Lower leg skin (tissue), 4 donors: ENCODE measurements at places on chromosomes 2 and 18.

DNA sequence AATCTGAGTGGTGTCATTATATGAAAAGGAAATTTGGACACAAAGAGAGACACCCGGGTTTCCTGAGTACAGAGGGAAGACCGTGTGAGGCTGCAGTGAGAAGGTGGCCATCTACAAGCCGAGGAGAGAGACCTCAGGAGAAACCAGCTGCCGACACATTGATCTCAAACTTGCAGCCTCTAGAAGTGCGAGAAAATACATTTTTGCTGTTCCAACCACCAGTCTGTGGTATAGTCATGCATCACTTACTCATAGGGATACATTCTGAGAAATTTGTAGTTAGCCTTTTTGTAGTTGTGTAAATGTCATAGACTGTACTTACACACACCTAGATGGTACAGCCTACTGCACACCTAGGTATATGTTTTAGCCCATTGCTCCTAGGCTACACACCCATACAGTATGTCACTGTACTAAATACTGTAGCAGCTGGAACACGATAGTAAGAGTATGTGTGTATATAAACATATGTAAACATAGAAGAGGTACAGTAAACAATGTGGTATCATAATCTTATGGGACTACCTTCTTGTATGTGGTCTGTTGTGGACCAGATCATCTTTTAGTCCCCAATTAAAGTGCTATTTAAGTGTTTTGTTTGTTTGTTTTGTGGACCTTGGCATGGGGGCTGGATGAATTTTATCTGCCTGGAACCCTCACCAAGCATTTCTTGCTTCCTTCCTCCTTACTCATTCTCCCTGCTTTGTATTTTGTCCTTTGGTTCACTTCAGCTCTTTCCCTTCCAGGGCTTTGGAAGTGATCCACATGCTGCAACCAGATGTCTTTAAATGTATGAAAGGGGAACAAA, 38.3 kb upstream of the SESTD1 start:
- no peak for DNase-seq

GRCh38 chr18:57915865-57916582, 112.9 kb upstream of the ATP8B1 start:
- DNase-seq, result no peak

- DNase-seq, result no peak
Observed at GRCh38 chr18:55018602-55019001, 59.3 kb upstream of the CCDC68 start.

DNA sequence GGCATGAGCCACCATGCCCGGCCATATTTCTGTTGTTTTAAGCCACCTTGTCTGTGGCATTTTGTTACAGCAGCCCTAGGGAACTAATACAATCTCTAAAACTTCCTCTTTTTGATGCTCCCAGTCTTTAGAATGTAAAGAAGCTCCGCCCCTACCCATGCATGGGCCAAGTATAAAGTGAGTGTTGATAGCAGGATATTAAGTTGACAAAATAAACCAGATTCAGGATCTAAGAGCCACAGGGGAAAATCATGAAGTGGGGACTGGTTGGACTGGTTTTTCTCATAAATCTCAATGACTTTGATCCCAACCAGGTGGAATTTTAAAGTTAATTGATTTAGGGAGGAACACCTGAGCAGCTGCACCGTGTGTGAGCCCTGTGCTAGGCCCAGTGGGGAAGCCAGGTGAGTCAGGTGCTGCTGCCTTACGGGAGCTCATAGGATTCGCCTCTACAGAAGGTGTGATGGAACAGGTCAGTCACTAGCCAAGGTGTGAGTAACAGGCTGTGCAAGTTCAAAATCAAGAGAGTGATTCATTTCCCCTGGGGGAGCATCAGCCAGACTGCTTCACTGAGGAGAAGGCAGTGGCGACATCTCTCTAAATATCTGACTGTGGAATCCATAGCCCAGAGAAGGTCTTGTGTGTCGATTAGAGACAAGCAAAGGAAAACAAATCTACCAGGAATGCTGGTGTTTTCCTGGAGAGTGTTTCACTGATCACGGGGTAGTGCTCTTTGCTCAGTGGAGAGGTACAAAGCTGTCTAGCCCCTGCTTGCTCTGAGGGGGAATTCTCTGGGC, 63.0 kb upstream of the MSH2 start:
- DNase-seq, result no peak

DNA sequence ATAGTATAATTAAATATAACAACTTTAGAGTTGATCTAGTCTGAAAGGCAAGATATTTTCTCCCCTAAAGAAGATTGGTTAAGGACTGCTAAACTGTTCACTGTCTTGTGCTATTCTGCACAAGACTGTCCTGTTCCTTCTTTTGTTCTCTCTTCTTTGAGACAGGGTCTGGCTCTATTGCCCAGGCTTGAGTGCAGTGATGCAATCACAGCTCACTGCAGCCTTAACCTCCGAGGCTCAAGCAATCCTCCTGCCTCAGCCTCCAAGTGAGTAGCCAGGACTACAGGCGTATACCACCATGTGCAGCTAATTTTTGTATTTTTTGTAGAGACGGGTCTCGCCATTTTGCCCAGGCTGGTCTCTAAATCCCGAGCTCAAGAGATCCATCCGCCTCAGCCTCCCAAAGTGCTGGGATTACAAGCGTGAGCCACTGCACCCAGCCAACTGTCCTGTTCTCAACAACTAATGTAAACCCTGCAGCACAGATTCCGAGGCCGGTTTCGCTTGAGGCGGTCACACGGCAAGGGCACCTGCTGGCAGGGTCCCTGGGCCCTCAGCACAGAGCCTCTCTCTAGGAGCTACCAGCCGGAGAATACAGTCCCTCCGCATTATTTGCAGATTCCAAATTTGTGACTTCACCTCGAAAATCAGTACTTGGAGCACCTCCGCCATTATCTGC, 16.4 kb downstream of the PXDN start:
- DNase-seq, result no peak

- DNase-seq, result no peak
Observed at GRCh38 chr2:105061560-105061959, 23.7 kb downstream of the MRPS9 start.

DNA sequence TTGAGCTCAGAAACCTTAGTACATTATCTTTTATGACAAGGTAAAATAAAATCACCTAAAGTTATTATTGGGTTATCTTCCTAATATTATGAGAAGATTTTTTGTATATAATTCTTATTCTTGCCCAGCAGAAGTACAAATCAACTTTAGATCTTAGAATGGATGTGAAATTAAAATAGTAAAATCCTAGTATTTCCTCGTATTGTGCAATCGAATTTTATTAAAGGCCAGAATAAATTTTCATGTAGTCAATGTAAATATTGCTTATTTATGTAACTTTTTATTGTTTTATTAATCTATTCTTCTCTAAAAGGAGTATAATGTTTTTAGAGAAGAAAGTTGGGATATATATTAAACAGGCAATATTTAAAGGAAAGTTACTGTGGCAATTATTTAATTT, 12.7 kb downstream of the MARS2 start:
- DNase-seq, result no peak

DNA sequence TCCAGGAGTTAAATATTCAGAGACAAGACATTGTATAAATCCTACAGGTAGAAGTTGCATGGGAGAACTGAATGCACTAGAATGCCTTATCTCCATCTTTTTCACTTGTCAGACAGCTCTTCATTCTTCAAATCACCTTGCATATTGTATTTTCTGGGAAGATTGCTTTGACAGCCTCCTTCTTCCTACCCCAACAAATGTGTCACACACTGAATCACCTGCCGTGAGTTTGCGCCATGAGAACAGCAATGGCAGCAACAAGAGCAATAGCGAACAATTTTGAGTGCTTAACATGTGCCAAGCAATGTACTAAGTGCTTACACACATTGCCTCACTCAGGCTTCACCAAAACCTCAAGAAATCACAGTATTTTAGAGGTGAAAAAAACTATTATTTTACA, 161.3 kb upstream of the REG3G start:
- DNase-seq, result no peak

DNA sequence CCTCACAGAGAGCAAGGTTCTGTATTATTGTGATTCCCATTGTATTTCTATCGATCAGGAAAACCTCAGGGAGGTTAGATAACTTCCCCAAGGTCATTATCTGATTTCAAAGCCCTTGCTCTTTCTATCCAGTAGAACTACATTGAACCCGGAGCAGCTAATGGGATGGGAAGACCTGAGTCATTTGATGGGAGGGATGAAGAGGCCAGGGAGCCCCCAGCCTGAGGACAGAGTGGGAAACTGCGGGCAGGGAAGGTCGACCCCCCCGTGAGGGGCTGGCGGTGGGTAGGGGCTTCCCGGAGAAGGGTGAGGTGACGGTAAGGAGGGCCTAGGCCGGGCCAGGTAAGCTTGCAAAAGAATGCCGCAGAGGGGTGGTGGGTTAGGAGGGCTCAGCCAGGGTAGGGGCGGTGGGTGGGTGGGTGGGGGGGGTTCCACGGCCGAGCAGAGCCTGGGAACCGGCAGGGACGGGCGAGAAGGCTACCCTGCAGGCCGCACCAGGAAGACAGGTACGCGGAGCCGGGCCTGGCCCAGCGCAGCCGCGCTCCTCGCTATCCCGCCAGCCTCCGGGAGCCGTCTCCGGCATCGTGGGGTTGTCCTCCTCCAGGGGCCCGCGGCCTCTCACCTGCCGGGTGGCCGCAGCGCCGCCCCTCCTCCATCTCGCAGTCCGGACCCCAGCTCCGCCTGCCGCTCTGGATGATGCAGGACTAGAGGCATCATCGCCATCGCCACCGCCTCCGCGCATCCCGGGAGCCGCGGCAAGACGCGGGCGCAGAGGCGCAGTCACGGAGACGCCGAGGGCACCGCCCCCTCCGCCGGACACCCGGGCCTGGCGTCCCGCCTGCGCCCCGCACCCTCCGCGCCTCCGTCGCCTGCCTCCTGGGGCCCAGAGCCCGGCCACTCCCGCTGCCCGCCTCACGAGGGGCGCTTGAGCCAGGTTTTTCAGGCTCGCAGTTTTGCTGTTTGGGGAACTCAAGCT, at the start of gene GPR75:
Gene GPR75 (minus strand): TSS at position 762 of the 976 bp plus-strand sequence. CDS start 5,211 bp downstream, outside the sequence.
- DNase-seq, result no peak

- DNase-seq, result peak; percentile 67
Observed at GRCh38 chr2:3269425-3270094, 108.1 kb downstream of the EIPR1 start.

- DNase-seq, result no peak
Observed at GRCh38 chr2:237434866-237435311, 20.9 kb upstream of the COL6A3 start.

- no peak for DNase-seq
Observed at GRCh38 chr2:70690846-70691245, 77.2 kb downstream of the ADD2 start.

GRCh38 chr2:76478266-76479035, 767.7 kb upstream of the GCFC2 start:
- no peak for DNase-seq

GRCh38 chr18:79200546-79201268, 131.5 kb downstream of the ATP9B start:
- DNase-seq, result peak; percentile 64

DNA sequence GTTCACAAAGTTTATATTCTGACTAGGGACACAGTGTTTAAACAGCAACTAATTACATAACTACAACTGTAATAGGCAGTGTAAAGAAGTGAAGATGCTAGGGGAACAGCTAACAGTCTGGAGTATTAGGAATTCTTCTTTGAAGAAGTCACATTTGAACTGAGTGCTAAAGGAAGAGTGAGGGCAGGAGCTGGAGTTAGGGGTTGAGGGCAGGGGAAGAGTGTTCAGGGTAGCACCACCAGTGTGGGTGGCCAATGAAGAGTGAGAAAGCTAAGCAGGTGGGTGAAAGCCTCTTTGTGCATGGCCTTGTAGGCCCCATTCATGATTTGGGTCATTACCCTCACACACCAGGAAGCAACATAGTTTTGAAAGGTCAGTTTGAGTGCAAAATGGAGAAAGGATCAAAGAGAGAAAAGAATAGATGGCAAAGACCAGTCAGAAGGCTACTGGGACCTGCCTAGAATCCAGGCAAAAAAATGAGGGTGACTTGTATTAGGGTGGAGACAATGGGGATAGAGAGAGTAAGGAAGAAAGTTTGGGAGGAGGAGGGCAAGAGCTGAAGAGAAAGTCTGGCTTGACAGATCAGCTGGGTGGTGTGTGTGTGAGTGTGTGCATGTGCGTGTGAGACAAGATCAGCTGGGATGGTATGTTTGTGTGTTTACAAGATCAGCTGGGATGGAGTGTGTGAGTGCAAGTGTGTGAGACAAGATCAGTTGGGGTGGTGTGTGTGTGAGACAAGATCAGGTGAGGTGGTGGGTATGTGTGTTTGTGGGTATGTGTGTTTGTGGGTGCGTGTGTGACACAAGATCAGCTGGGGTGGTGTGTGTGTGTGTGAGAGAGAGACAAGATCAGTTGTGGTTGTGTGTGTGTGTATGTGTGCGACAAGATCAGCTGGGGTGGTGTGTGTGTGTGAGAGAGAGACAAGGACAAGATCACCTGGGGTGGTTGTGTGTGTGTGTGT, 43.6 kb upstream of the AGPS start:
- no peak for DNase-seq

DNA sequence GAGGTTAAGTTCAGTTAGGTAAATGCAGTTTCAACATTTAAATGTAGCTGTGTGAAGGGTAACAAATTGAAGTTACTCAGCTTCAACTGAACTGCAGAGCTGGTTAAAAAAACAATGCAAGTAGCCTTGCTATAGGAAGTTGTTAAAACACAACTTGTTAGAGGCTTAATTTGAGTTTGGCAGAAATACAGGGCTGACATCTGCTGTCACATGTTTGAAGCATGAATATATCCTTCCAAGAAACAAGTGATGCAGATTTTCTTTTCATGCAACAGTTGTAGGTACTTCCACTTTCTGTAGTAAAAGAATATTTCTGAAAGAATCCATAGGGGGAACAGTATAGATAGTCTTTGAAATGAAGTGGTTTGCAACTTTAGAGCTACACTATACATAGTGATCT, 208.7 kb upstream of the RASGRP3 start:
- DNase-seq, result no peak

DNA sequence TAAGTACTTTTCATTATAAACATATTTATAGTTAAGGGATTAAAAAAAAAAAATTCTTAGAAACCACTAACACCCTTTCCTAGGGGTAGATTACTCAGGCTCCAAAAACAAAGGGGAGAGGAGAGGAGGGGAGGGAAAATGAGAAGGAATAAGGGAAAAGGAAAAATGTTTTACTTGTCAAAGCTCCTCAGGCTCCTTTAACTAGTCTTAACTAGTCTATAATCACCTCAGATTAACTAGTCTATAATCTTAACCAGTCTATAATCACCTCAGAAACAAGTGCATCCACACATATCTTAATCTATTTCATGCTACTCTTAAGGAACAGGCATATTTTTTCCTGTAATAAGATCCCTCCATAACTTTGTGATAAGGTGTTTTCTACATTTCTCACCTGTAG, 76.4 kb downstream of the KANSL1L start:
- no peak for DNase-seq

DNA sequence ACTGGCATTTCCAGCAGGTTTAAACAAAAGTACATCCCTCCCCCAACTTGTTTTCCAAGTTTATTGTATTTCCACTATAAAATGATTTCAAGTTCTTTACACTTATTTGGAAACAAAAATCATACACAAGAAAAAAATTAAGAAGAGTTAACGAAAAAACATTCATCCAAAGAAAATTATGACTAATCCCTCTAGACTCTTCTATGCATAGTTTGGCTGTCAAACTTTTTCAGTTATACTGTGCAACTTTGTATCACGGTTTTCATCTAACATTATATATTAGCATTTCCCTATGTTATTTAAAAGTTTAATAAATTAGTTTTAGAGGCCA, 627 bp downstream of the WDCP start:
- no peak for DNase-seq

GRCh38 chr18:26971409-26971808, 105.9 kb upstream of the AQP4 start:
- no peak for DNase-seq

GRCh38 chr2:229578052-229578846, 136.1 kb downstream of the DNER start:
- DNase-seq, result no peak

- DNase-seq, result no peak
Observed at GRCh38 chr2:102361632-102362241, 6.1 kb downstream of the IL18R1 start.

GRCh38 chr2:220503431-220503830, 876.0 kb downstream of the SLC4A3 start:
- DNase-seq, result no peak
